ENCODE measurements at places on chromosomes 4 and X. TPM values are rescaled to one million over a fixed set of nuclear protein-coding genes. Genes with fewer than 3 reads are reported as not detected.
A peak's percentile ranks its signal among the peaks of the same experiment; 100 is the strongest.

DNA sequence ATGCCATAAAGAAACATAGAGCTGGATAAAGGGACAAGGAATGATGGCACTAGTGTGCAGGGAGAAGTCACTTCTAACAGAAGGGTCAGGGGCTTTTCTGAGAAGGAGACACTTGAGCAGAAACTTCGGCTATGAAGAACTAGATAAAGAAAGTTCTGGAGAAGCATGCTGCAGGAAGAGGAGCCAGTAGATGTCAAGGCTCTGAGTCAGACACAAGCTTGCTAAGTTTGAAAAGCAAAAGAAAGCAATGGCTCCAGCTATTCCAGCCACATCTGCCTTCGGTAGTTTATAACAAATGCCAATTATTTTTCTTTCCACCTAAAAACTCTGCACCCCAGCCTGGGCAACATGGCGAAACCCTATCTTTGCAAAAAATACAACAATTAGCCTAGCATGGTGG is 7.5 kb downstream of the NUDT6 start:
- DNase-seq = no peak
- H3K36me3 ChIP-seq = no peaks in the 10 kb centered on the region
- no peaks in the 10 kb centered on the region for H3K27me3 ChIP-seq
- H3K4me1 ChIP-seq = no peaks in the 10 kb centered on the region
- no peak overlapping the region for H3K27ac ChIP-seq
- no peak overlapping the region for H3K4me3 ChIP-seq

DNA sequence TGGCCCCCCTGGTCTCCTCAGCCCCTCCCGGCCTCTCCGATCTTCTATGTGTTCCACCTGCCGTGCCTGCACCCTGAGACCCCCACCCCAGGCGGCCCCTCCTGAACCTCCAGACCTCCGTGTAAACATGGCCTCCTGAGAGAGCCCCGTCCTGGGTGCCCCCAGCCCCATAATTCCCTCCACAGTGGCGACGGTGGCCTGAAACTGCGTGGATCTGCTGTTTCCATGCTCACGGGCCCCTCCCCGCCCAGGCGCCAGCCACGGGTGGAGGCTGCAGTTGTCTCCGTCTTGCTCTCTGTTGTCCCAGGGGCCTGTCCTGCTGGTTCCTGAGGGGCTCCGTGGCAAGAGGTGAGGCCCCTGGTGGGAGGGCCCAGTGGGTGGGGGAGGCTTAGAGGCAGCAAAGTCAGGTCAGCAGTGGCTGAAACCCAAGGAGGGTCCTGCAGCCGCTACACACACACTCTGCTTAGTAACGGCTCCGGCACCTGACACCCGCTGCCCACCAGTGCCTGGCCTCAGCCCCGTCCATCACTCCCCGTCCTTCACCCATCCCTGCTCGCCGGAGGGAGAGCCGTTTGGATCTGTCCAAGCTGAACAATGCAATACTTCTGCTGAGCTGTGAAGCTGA is 75.8 kb downstream of the FAM53A start:
- no peaks in the 10 kb centered on the region for H3K4me1 ChIP-seq
- H3K36me3 ChIP-seq = no peaks in the 10 kb centered on the region
- no peaks in the 10 kb centered on the region for H3K27me3 ChIP-seq
- no peak overlapping the region for H3K4me3 ChIP-seq
- DNase-seq = no peak

DNA sequence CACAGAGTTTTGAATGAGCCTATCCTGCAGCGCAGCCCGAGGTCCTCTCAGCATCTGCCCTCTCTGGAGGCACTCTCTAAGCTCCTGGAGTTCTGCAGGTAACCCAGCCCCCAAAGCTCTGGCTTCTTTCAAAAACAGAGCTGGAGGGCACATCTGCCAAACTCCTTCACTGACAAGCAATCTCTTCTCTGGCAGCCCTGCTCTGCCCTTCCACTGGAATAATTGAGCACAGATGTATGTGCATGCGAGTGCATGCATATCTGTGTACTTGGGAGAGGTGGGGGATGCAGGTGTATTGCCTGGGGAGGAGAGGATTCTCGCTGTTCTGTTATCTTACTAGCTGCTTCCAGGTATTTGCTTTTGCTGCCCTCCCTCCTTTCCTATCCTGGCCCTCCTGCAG is 22.2 kb upstream of the PLP1 start:
- no peaks in the 10 kb centered on the region for H3K36me3 ChIP-seq
- DNase-seq = no peak
- H3K4me1 ChIP-seq = no peaks in the 10 kb centered on the region

DNA sequence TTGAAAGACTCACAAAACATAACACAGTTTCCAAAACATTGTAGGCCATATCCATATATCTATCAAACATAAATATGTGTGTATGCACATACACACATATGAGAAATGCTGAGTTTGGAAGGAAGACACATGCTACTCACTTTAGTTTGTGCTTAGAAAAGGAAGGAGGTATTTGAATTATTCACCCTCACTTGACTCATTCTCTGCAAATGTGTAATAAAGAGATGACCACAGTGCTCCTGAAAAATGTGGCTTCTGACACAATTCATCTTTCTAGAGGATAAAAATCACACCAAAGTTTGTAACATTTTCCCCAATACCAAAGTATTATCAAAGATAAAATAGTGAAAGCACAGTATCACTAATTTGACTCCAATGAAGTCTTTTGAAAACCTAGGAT is 950.1 kb downstream of the FAT4 start:
- H3K27me3 ChIP-seq = no peaks in the 10 kb centered on the region
- no peaks in the 10 kb centered on the region for H3K4me1 ChIP-seq
- no peak for DNase-seq
- no peak overlapping the region for H3K4me3 ChIP-seq
- H3K36me3 ChIP-seq = no peaks in the 10 kb centered on the region

- no peak for DNase-seq
- no peaks in the 10 kb centered on the region for H3K36me3 ChIP-seq
- no peak overlapping the region for H3K4me3 ChIP-seq
- H3K27me3 ChIP-seq = peaks cover 14% of the 10 kb centered on the region
- H3K27ac ChIP-seq = no peak overlapping the region
These were observed 1.8 kb upstream of the MID1 start for GRCh38 chrX:10622197-10622596.

DNA sequence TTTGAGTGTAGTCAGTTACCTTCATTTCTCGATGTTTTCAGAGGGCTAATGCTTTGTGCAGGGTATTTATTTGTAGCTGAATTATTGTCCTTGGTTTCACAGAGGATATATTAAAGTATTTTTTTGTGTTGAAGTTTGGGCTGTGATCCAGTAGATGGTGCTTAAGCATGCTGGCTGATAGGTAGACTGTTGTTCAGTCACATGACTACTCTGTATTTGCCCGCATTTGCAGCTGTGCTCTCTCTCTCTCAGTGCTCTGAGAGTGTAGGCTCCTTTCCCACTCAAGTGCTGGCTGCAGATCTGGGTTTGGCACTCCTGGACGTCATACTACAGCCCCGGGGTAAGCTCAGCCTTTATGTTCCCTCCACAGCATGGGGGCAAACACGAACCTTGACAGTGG is 21.7 kb downstream of the RAB40AL start:
- H3K27me3 ChIP-seq = no peaks in the 10 kb centered on the region
- no peaks in the 10 kb centered on the region for H3K4me1 ChIP-seq
- no peak overlapping the region for H3K27ac ChIP-seq
- no peak for DNase-seq
- H3K36me3 ChIP-seq = no peaks in the 10 kb centered on the region
- no peak overlapping the region for H3K4me3 ChIP-seq

DNA sequence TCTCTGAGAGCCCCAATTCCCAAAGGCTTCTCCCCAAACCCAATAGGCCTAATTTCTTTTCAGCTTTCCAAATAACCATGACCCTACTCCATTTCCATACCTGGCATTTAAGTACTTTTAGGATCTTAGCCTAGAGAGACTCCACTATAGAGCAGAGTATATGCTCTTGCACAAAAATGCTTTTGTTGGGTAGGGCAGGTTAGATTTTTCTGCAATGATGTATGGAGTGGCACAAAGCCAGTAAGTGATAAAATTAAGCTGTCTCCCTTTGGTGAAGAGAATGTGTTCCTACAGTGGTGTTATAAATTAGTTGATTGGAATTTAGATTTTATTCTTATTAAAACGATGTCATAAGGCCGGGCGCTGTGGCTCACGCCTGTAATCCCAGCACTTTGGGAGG is 124.9 kb downstream of the INPP4B start:
- H3K4me3 ChIP-seq = no peak overlapping the region
- no peaks in the 10 kb centered on the region for H3K27me3 ChIP-seq
- no peak for DNase-seq
- no peaks in the 10 kb centered on the region for H3K36me3 ChIP-seq

DNA sequence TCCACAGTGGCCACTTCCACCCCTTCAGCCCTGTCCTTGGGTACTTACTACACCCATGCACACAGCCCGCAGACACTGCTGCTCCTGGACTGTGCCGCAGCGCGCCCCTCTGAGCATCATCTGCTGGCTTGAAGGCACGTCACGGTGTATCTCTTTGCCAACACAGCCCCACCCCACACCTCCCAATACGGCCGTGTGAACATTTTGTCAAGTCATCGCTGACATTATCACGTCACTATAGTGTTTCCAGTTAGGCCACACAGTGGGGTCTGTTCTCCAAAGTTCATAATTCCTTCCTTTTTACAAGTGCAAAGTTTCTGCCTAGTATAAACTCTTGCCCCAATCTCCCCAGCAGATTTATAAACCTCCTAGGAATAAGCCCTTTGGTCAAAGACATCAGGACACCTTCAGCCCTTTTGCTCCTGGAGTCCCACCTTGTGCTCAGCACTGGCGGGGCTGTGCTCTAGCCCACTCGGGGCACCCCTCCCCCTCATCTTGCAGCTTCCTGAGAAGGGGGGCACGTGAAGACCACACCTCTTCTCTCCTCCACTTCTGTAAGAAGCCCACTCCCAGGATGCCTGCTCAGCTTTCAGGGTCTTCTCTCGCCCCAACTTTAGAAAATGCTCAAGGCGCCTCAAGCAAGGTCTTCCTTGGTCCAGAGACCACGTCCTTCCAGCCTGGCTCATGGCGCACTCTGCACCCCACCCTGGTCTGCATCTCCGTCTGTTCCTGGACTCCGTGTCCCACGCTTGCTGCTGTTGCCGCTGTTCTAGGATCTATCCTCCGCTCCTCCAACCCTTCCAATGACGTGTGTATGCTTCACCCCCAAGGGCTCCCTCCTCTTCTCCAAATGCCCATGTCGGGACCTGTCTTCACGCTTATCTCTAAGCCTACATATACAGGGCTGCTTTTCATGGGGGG is 7.2 kb downstream of the FAM53A start:
- no peaks in the 10 kb centered on the region for H3K36me3 ChIP-seq
- H3K4me3 ChIP-seq = no peak overlapping the region
- H3K27ac ChIP-seq = no peak overlapping the region

- H3K4me3 ChIP-seq = no peak overlapping the region
- no peak for DNase-seq
- H3K27ac ChIP-seq = no peak overlapping the region
- no peaks in the 10 kb centered on the region for H3K36me3 ChIP-seq
- no peaks in the 10 kb centered on the region for H3K27me3 ChIP-seq
These were observed 41.1 kb downstream of the PPP3CA start for GRCh38 chr4:101306225-101306624.

- no peaks in the 10 kb centered on the region for H3K36me3 ChIP-seq
- no peak for DNase-seq
These were observed 21.7 kb upstream of the GEMIN8 start for GRCh38 chrX:14051416-14051815.

GRCh38 chrX:15465896-15466651 is 27.1 kb downstream of the PIR start:
- H3K36me3 ChIP-seq = no peaks in the 10 kb centered on the region
- no peak for DNase-seq
- no peak overlapping the region for H3K27ac ChIP-seq
- H3K27me3 ChIP-seq = no peaks in the 10 kb centered on the region

DNA sequence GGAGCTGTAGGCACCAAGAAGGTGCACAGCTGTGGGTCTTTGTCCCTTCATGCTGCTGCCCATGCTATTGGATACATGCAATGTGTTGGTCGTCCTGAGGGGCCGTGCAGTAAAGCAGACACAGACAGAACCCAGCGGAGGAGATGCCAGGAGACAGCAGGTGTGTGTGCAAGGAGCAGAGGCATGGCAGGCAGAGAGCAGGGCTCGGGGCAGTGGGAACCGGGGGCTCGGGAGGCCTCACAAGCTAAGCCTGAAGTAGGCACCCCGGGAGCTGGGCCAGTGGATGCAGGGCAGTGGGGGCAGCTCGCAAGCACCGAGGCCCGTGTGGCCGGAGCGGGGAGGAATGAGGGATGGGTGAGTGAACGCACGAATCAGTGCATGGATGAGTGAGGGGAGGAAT is 13.2 kb downstream of the HTRA3 start:
- H3K27ac ChIP-seq = no peak overlapping the region
- H3K4me3 ChIP-seq = no peak overlapping the region
- no peaks in the 10 kb centered on the region for H3K36me3 ChIP-seq
- no peaks in the 10 kb centered on the region for H3K27me3 ChIP-seq
- no peak for DNase-seq

DNA sequence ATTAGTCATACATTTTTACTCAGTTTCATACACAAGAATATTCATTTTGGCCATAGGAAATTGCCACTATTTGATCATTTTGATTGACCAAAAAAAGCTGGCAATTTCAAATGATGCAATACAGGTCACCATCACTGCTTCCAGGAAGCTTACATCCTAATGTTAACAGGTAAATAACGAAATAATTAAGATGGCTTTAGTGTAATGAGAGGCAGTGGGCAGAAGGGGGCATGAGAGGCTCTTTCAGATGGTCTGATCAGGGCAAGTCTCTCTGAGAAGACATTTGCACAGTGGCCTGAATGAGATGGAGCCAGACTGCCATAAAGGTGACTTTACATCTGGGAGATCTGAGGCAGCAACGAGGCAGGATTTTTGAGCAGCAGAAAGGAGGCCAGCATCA is 170.7 kb downstream of the SLIT2 start:
- H3K4me3 ChIP-seq = no peak overlapping the region
- no peaks in the 10 kb centered on the region for H3K27me3 ChIP-seq
- H3K27ac ChIP-seq = no peak overlapping the region
- peak; percentile 22 for DNase-seq
- H3K36me3 ChIP-seq = no peaks in the 10 kb centered on the region

- no peak overlapping the region for H3K4me3 ChIP-seq
- no peaks in the 10 kb centered on the region for H3K4me1 ChIP-seq
- no peaks in the 10 kb centered on the region for H3K36me3 ChIP-seq
- no peaks in the 10 kb centered on the region for H3K27me3 ChIP-seq
These were observed 61.2 kb upstream of the CITED1 start for GRCh38 chrX:72366701-72367454.

The ENPEP gene
- not detected for total RNA-seq

The GPR82 gene
- total RNA-seq = not detected

The AFM gene
- total RNA-seq = not detected

The PDLIM3 gene
- 0.07 TPM for total RNA-seq

The MAGEA10 gene
- not detected for total RNA-seq
